NCI-H2081 (cell line): ENCODE measurements at places on chromosomes 12 and 14.
A peak's percentile ranks its signal among the peaks of the same experiment; 100 is the strongest.

DNA sequence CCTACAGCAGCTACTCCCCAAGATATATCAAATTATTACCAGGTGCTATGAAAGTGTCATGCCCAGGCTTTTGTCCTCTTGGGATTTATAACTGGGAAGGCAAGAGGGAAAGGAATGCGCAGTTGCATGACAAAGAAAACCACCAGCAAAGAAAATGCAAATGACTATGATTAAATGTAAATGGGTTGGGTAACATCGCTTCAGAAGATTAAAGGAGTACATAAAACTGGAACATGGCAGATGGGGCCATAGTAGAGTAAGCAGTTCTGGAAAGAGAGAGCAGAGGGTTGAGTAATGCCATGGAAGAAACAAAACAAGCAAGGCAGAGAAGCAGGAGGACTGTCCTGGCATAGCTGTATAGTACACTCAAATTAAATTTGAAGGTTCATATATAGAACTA, 493.1 kb downstream of the NOVA1 start:
- no peak for DNase-seq

DNA sequence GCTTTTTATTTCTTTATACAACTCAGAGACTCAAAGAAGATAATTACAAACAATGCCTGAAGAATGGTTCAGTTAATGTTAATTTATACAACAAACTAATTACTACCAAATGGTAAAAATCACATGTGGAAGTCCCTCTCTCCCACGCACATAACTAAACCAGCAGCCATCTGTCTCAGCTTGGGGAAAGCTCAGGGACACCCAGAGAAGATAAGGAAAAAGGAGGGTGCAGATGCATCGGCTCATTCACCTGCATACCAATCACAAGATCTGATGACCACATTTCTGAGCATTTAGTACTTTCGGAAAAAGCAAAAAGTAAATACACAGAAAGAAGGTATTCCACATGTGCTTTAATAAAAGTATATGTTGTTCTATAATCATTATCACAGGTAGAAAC, 136.3 kb downstream of the SOX5 start:
- DNase-seq, result no peak

- peak; percentile 45 for DNase-seq
Observed at GRCh38 chr12:54357506-54358190, 6.6 kb downstream of the GPR84 start.

DNA sequence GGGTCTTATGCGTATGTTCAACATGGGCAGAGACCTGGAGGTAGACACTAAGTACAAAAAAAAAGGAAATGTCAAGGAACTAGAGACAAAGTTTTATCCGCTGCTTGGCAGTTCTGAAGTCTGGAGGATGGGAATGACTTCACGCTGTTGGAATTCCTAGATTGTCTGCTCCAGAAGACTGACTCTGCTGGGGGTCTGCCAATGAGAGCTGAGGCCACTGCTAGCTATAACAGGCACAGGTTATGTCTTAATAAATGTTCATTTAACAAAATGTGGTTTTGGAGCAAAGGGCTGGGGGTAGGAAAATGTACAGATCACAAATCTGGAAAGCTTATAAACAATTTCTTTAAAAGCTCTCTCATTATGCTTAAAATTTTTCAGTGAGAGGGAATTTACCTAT, 5.9 kb downstream of the RNASE8 start:
- no peak for DNase-seq

DNA sequence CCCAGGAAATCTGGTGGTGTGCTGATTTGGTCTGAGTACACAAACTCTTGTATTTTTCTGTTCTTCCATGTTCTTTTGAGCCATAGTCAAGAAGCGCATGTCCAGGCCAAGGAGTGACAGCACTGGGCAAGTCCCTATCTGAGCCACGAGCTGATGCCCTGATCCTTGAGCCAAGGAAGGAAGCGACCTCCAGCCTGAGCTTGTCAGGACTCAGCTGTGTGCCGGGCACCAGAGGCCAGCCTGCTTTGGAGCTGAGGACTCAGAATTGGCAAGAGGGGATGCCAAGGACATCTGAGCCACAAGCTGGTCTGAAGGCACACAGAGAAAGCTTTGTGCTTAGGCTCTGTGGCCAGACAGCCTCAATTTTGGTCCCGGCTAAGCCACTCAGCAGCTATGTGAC, 52.6 kb downstream of the GALNT16 start:
- no peak for DNase-seq

- peak; percentile 26 for DNase-seq
Observed at GRCh38 chr14:81169711-81170103, 51.1 kb downstream of the GTF2A1 start.

- no peak for DNase-seq
Observed at GRCh38 chr14:81033698-81034240, 78.3 kb downstream of the TSHR start.

DNA sequence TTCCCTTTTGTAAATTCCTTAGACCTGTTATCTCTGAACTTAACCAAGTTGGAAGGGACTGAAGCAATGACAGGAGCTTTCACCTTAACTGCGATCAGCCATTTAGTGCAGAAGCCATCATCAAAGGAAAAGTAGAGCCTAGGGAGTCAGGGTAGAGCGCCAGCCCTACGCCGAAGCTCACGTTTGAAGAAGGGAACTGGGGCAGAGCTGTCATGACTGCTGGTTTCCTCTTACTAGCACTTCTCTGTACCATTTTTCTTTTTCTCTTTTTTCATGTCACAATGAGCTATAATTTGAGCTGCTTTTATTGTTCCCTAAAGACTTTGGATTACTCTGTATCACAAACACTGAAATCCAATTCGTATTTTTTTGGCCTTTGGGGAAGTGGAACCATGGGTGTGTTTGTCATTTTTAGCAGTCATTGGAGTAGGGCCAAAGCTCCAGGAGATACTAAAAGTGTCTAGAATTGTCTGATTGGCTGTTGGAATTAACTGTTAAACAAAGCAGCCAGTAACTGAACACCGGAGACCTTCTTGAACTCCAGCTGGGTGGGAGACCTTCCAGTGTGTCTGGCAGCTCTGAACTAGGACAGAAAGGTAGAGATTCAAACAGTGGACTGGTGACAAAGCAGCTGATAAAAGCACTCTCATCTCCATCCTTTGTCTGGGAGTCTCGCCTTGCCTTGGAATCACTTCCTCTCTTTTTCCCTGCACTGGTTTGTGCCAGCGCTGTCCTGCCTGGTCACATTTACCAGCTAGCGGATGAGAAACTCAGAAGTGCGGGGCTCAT, 9.1 kb downstream of the MTRFR start:
- DNase-seq, result peak; percentile 90

- DNase-seq, result no peak
Observed at GRCh38 chr12:103897316-103897715, 32.9 kb upstream of the HSP90B1 start.

DNA sequence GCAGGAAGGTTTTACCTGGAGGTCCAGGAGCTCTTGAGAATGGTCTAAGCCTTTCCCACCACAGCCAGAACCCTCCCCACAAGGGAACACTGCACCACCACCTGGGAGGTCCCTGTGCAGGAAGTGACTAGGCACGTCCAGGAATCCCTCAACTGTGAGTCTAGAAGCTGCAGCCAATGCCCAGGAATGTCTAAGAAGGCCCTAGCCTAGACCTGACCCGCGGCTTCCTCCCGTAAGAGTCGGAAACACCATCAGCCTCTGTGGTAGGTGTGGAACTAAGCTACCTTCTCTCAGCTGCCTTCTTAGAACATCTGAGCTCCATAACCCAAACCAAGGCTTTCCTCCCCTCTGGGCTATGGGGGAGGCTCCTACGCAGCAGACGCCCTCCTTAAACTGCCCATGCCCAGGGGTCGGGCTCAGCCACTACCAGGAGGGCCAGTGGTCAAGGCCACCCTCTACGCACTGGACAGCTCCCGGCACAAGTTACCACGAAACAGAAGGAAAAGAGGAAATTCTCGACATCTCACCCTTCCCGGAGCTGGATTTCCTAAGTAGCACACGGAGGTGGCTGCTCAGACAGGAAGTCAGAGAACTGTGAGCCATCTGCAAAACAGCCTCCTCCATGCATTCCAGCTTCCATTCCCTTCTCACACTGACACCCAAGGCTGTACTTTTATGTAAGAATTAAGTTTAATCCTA, 25.5 kb downstream of the ZFYVE21 start:
- no peak for DNase-seq

- DNase-seq, result no peak
Observed at GRCh38 chr12:24707334-24707733, 241.6 kb downstream of the BCAT1 start.

GRCh38 chr14:57227083-57227482, 41.6 kb downstream of the EXOC5 start:
- DNase-seq, result no peak

DNA sequence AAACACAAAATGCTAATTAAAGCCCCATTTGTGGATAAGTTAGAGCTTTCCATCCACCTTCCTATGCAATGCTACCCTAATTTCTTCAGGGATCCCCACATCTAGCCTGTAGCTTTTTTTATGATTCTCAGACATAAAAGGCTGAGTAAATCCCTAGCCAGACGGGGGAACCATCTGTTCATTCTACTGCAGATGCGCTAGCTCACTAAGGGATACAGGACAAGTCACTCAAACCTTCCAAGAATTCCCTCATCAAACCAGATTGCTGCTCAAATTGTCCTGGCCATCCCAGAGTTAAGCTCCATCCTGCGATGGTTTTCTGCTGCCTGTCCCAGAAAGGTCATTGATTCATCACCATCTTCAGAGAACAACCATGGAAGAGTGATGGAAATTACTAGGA, 56.7 kb downstream of the MYRFL start:
- no peak for DNase-seq

GRCh38 chr12:42945927-42946326, 356.4 kb upstream of the PRICKLE1 start:
- no peak for DNase-seq

GRCh38 chr14:54577977-54578376, 11.0 kb downstream of the SAMD4A start:
- DNase-seq, result no peak

GRCh38 chr12:79557690-79558315, 133.0 kb downstream of the PAWR start:
- DNase-seq, result no peak

DNA sequence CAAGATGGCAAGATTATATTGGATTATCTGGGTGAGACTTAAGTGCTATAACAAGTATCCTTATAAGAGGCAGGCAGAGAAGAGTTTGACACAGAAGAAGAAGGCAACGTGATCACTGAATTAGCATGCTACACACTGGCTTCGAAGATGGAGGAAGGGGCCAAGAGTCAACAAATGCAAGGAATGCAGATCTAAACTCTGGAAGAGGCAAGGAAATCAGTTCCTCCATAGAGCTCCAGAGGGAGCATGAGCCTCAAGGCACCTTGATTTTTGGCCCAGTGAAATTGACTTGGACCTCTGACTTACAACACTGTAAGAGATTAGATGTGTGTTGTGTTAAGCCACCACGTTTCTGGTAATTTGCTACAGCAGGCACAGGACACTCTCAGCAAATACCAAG, 536.4 kb upstream of the SEL1L start:
- no peak for DNase-seq

DNA sequence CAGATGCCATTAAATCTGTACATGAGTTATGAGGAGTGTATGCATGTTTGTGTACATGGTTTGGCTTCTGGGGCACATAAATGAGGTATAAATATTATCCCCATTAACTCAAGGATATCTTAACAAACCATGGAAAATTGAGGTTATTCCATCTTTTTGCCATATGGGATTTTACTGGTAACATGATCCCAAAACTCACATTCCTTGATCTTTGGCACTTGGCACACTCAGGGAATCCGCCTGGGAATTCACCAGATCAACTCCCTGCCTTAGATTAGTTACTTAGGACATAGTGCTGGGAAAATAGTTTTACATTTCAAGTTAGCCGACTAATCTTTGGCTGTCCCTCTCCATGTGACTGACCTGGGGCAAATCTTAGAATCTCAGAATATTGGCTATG, 16.9 kb downstream of the CDKN1B start:
- DNase-seq, result no peak

DNA sequence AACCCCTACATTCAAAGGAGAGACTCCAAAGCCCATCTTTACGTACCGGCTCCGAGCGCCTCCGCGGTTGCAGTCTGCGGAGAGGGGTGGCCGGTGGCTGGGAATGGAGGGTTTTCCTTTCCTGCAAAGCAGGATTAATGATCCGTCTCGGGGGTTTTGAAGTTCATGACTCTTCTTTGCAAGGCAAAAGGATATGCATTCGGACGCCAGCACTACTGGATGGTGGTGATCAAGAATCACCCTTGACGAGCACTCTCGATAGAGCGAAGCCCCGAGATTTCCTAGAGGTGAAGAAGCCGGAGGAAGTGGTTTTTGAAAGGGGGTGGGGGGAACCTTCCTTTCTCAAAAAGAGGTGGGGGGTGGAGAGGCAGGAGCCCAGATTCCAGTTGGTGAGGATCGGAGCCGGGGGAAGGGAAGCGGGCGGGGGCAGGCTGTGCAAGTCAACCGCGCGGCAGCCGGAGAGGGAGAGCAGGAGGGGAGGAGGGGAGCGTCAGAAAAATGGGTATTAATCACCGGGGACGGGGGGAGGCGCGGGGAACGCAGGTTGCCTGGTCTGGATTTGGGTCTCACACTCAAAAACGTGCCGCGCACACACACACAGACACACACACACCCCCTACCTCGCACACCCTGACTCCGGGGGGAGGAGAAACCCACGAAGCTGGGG, at the start of gene GRIN2B:
Gene GRIN2B (minus strand): TSS at position 307 of the 667 bp plus-strand sequence. CDS start 115,394 bp downstream, outside the sequence.
- DNase-seq, result peak; percentile 17

DNA sequence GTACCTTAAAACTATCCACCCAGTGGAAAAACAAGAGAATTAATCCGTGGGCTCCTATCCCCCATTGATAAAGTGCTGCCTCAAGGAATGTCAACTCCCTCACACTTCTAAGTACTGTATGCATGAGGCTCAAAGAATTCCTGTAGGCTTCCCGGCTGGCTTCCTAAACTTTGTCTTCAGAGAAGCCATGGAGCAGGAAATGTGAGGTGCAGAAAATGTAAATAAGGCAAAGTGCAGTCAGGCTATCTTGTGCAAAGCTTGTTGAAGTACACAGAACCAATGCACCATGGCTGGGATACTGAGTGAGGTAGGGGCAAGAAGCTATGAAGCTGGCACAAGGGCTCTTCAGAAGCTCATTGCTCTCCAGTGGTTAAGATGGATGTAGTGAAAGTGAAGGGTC, 611.0 kb downstream of the FSCB start:
- DNase-seq, result no peak

- no peak for DNase-seq
Observed at GRCh38 chr12:27906658-27907473, 65.7 kb downstream of the PTHLH start.

DNA sequence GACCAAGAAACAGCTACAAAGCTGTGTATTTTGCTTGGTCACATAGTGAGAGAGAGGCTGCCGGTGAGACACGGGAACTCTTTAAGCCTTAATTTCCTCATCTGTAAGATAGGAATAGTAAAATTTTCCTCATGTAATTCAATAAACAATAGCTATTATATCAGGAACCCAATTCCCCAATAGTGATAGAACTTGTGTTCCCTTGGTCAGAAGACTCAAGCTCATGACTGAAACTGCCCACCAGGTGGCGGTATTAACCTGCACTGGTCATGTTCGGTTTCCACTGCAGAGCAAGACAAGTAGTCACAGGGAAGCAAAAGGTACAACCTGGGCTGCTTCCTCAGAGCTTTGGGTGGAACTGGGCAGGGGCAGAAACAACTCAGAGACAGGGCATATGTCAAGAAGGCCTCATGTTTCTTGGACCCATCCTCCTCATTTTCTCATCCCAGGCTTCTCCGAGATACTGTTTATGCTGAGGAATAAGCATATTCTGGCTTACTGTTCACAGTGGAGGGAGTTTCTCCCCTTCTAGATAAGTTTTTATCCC, 4.2 kb upstream of the AJUBA start:
- DNase-seq, result peak; percentile 76

- peak; percentile 25 for DNase-seq
Observed at GRCh38 chr12:50953047-50953446, 703 bp downstream of the HIGD1C start.

GRCh38 chr12:1878214-1878613, 40.2 kb downstream of the CACNA2D4 start:
- DNase-seq, result no peak

GRCh38 chr12:71636704-71637115, 26.9 kb downstream of the ZFC3H1 start:
- peak; percentile 70 for DNase-seq
